Tibial nerve (tissue), 4 donors: ENCODE measurements at places on chromosomes 16 and 17. TPM values are rescaled to one million over a fixed set of nuclear protein-coding genes. Genes with fewer than 3 reads are reported as not detected.

GRCh38 chr16:71645450-71645849 lies 19.5 kb downstream of the MARVELD3 start:
- DNase-seq: no peak

DNA sequence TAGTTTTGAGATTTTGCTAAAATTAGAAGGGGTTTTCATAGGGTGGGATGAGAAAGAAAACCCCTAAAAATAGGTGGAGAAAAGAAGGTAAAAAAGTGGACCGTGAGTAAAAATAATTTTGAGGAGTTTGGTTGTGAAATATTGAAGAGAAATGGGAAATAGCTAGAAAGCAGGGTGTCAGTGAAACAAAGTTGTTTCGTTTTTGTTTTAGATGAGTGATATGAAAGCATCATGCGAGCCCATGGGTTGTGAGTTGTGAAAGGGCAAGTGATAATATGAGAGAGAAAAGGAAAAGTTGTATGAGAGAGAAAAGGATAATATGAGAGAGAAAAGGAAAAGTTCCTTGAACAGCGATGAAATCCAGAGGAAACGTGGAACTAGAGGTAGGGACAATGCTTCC lies 7.3 kb upstream of the SMIM36 start:
- DNase-seq: no peak

GRCh38 chr17:17071531-17072360 lies 29.5 kb downstream of the MPRIP start:
- peak; percentile 5 for DNase-seq

DNA sequence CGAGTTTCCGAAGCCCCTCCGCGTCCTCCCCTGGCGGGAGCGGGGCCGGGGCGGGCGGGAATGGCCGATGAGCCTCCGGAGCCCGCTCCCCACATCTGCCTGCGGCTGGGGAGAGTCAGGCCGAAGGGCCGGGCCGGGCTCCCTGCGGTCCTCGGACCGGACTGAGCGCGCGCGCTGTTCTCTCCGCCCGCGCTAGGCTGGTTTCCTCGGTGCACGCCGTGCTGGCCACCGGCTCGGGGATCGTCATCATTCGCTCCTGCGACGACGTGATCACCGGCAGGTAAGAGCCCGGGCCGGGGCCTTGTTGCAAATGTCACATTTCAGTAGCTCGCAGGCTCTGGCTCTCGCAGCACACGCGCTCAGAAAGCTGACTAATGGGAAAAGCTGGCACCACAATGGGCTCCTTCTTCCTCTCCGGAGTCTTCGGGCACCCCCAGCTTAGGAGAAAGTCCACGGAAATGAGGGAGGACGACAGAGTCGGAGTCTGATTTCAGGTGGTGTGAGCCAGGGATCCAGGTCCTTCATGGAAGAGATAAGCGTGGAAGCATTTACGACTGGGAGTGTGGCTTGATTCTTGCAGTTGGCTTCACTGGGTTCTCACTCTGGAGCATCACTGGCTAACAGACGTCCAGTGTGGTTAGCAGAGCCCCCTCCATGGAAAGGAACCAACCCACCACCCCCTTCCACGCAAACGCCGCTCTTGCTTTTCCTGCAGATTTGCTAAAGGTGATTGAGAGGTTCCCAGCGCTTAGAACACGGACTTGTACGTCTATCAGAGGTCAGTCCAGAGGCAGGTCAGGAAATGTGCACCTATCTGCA lies 715 bp downstream of the TLCD3A start:
- no peak for DNase-seq

The CTRL gene
- total RNA-seq: 3.6 TPM

The CSH2 gene
- not detected for total RNA-seq

DNA sequence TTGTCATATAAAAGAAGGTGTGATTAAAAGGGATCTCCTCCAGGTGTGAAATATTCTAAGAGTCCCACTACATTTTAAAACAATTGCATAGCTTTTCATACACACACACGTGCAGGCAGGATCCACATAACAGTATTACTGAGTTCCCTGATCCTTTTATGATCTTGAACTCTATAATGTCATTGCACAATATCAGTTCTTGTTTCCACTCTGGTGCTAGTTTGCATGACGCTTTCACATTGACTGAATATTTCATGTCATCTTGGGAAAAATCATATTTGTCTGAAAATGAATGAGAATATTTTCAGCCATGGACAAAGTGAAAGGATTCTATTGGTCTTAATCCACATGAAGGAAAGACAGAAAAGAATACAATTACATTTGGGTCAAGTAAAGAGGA lies 703.8 kb downstream of the CDH8 start:
- DNase-seq: no peak

GRCh38 chr17:68301438-68301959 lies 10.2 kb downstream of the ARSG start:
- no peak for DNase-seq

- DNase-seq: peak; percentile 67
These were observed 2.8 kb upstream of the UBTF start for GRCh38 chr17:44222112-44222869.

DNA sequence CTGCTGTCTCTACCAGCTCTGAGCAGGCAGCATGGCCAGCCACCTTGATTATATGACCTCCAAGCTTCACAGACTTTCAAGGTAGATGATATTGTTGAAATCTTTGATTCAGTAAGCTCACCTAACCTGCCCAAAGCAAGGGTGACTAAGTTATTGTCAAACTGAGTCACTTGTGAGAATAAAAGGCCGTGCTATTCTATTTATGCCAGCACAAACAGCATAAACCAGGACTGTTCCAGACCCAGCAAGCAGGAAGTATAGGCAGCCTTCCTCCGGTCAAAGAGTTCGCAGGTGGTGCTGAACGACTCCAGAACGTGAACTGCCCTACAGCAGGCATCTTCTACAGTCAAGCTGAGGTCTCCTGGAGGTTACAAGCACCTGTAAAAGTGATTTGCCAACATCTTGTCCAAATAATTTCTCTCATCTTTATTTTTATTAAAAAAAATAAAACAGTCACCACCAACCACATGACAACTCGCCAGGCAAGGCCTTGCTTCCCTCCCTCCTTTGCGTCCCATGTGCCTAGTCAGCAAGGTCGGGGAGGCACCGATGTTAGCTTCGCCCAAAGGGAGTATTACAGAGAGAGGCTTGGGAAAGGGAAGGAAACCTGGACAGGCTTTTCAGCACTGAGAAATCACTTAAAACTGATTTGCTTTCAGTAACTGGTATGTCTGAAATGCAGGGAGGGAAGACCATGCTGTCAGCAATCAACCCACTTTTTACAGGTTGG lies 10.8 kb downstream of the ARL2BP start:
- no peak for DNase-seq

The CD300LG gene
- total RNA-seq: 4.0 TPM

The TPPP3 gene
- total RNA-seq: 5.7 TPM
